ENCODE measurements at places on chromosomes 7 and 10.

DNA sequence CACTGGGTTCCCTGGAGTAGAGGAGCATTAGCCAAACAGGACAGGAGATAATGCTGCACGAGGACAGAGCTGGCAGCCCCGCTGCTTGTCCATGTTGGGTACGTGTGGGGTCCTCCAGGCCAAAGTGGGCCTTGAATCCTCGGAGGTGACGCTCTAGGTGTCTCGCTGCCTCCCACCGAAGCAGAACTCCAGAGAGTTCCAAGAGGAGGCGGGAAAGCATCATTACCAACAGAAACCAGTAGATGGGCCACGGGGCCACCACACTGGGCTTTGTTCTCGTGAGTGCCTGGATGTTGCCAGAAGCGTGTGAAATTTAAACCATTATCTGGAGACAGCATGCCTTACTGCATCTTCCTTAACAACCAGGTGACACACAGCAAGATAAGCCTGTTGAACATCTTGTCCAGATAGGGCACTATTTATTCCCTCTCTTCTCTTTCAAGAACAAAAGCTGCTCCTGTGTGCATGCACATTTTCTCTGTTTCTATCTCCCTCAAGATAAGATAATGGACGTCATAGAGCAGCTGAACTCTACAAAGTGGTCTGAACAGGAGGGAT, 56.8 kb downstream of the TNS3 start:
- no peak for DNase-seq

GRCh38 chr7:92837000-92837749, 802 bp upstream of the CDK6 start:
- DNase-seq: peak; percentile 24

- DNase-seq: no peak
Observed at GRCh38 chr10:98666276-98666675, 219.5 kb upstream of the HPS1 start.

DNA sequence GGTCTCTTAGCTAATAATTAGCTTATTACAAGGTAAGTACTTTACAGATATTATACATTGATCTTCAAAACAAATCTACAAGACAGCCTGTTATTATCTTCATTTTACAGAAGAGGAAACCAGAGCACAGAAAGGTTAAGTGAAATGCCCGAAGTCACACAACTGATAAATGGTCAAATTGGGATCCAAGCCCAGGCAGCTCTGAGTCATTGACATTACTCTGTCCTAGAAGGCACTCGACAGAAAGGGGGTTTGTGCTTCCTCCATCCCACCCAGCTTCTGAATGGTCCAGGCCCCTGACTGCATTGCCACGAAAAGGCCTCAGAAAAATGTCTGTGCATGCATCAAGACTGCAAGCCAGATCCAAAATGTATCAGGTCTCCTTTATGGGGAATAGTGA, 81.3 kb upstream of the ZNF438 start:
- no peak for DNase-seq

GRCh38 chr7:23864973-23865372, 155.0 kb downstream of the STK31 start:
- DNase-seq: no peak

DNA sequence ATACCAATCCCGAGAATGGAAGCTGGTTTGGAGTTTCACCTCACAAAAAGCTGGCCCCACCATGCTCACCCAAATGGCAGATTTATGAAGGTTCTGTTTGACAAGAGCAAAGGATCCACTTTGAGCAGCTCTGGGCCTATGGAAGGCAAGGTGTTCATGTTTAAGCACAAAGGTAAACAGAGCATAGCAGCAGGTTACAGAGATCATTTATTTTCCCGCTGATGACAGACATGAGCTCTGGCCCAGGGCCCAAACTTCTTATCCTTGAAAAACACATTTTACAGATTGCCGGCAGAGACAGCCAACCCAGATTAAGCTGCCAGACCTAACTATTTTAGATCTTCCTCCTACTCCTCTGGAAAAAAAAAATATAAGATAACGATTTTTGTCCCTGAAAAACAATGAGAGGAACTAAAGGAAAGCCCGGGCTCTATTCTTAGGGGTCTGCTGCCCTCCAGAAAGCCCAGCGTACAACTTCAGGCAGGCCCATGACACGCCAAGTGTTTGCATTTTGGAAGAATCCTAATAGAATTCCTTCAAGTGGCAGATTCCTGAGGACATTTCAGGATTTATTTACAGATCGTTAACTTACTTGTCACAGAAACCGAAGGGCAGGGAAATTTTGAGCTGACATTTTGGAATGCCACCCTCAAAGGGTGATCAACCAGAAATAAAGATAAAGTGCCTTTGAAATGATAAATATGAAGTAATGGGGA, 40.0 kb downstream of the SYPL1 start:
- DNase-seq: no peak

DNA sequence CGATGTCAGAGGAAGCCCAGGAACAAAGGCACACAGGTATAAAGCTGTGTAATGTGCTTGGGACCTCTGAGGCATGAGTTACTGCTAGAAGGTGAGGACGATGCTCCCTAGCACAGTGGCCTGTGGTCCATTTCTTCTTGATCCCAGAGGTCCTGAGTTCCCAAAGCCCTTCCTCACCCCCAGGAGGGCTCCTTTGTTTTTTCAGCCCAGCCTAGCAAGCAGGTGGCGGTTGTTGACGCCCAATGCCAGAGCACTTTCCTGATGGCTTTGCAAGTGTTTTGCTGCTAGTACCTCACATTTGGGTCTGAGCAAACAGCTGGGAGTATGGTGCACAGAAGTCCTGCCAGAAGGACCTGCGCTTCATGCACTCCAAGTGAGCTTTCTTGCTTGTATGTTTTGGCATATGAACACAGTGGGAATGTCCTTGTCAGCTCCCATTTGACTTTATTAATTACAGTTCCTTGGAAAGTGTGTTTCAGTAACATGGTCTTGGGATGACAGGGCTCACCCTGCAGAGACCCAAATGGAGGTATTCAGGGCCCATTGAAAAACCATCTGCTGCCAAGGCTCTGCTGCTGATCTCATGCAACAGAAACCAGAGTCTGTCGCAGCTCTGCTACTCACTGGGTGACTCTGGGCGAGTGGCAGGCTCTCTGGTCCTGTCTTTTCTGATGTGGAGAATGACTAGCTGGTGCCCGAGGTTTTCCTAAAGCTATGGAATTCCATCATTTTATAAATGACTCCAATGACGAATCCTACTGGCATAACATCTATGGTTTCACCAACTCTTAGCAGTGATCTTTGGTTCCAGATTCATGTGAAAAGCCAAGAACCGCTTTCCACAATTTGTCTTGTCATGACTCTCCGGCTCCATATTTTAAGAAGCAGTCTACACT, 134.9 kb downstream of the ARID5B start:
- DNase-seq: no peak

DNA sequence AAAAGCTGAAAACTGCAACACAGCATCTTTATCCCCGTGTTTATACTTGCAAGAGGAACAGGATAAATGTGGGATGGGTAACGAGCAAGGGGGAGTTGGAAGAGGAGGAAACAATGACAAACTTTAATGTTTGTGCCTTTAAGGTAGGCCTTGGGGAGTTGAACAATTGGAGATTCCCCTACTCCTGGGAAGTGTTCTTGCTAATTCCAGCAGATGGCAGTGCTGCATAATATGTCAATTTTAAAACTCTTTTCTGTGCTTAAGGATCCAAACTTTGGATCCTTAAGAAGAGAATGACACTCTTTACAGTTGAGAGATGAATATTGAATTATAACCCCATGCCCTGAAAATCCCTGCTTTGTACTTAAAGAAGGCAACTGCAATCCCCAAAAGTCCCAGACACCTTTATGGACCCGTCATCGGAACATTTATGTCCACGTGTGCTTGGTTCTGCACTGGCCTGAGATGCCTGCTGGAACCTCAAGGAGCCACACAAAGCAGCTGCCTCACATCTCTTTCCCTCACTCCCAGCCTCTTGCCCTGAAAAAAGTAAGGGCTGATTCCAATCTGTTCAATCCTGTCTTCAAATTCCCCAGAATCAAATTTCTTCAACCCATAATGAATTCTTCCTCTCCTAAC, 12.0 kb downstream of the IFIT5 start:
- DNase-seq: no peak

DNA sequence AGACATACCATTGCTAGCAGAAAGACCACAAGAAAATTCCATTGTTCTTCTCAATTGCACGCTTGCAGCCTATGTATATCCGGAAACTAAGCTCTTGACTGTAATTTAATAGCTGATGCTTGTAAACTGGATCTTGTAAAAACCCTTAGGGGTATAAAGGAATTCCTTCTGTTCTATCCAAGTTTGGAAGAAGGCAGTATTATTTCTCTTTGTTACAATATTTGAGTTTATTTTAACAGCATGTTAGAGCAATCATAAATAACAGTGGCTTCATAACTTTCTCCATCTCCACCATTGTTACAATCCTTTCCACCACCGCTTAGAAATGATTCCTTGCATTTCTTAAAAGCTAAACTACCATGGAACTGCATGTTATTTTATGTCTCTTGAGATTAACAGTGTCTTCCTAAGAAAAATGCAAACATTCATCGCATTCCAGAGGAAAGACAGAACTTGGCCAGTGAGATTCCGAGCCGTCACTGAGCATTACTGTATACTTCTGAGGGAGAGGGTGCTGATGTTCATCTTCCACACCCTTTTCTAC, 92.5 kb downstream of the TRIL start:
- DNase-seq: no peak

DNA sequence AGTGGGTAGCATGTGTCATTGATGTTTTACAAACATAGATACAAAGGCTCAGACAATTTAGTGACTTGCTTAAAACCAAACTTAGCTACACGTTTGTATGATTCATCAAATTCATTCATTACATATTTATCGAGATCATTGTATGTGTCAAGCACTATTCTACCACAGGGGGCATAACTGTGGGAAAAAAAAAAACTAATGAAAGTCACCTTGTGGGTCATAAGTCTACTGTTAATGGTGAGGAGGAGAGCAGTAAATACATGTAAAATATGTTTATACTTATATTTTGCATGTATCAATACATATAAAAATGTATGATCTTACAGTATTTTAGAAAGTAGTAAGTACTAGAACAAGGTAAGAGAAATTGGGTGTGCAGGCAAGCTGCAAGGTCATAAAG, 933.8 kb downstream of the IPMK start:
- no peak for DNase-seq

DNA sequence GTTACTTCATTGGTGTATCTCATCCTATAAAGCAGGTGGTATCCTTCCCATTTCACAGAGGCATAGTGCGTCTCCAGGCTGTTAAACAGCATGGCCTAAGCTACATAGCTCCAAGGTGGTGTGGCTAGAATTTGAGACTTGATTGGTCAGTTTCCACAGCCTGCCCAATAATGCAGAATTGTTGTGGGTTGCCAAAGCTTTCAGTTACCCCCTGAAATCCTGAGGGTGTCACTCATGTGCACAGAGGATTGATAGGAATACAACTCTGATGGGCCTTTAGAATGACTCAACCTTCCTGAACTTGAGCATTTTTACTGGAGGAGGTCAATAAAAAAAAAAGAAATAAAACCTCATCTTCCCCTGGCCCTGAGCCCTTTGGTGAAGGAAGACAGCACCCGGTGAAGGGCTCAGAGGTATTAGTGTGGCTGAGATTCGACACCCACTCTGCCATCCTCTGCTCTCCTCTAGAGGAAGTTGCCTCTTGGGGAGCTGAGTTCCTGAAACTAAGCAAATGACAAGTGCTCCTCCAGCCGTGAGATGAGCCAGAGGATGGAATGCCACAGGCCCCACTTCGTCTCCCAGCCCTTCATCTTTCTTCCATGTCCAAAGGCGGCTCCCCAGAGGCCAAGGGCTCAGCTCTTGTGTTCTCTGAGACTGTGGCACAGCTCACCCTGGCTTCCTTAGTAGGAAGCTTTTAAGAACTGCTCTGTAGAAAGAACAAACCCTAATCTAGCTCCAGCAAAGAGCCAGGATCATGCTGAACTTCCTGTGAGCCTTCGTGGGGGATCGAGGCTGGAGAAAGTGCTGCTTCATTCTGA, 1.0 kb downstream of the ACSL5 start:
- DNase-seq: no peak

Data from activated CD8-positive, alpha-beta memory T cell treated with anti-CD3 and anti-CD28 coated beads, Interleukin-2, amount 50 U/mL, for 4 hours (primary cell).